Effector memory CD8-positive, alpha-beta T cell (primary cell): ENCODE measurements at places on chromosomes 2 and 18.
A peak's percentile ranks its signal among the peaks of the same experiment; 100 is the strongest.

DNA sequence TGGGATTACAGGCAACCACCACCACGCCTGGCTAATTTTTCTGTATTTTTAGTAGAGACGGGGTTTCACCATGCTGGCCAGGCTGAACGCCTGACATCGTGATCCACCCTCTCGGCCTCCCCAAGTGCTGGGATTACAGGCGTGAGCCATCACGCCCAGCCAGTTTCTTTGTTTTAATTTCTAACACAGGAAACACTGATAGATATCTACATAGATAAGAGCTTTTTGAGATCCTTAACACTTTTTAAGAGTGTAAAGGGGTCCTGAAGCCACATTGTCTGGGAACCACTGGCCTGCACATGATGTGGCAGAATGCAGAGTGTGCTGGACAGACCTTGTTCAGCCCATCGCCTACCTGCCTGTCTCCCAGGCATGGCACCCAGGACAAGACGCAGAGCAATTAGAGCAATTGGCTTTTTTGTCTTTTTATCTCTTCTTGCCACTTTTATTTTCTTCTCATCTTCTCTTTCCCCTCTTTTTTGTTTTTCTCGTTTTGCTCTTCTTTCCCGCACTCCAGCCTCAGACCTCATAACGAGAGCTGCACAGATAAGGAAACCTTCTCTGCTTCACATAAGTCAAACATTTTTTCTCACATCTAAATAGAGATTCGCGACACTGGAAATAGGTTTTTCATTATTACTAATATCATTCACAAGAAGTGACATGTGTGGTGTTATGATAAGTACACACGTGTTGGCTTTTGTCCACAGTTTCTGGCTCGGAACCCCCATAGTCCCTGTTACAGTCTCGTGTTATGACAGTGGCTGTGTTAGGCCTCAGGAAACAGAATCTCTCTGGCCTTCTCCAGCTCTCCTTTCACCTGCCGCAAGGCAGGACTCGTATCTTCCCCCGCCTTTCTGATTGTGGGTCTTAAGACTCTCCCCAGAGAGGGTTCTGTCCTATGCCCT, 25.2 kb upstream of the GPR55 start:
- no peak for DNase-seq

DNA sequence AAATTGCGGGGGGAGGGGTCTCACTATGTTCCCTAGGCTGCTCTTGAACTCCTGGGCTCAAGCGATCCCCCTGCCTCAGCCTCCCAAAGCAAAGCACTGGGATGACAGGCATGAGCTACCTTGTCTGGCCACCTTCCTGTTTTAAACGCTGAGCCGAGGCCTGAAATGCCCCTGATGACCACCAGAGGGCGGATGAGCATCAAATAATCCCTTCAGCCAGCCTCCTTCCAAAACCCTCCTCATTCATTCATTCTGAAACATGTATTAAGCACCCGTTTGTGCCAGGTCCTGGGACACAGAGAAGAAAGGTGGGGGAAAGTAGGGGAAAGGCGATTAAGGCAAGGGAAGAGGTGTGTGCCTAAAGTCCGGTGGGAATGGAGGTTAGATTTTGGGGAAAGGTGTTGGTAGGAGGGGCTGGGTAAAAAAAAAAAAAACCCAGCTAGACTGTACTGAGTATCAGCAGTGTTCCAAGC, 30.7 kb upstream of the PTMA start:
- peak; percentile 85 for DNase-seq

DNA sequence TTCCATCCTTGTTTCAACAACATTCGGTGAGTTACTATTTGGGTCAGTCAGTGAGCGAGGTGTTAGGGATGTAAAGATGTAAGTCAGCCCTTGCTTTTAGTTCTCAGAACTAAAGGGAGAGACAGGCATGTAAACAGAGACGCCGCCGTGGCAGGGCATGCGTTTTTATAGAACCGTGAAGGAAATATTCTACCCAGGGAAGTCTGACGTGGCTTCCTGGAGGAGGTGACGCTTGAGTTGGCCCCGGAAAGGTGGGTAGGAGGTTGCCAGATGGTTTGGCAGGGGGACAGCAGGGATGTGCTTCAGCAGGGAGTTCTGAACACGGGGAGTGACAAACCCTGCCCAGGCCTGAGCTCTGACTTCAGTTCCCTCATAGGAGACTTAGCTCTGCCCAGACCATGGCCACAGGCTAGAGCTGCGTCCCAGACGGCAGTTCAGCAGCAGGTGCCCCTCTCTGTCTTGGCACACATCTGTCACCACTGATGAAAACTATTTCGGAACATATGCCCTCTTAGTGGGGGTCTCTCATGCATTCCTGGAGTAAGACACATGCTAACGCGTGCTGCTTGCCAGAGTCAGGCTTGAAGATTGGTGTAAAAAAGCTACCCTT, 23.4 kb upstream of the RPL31 start:
- DNase-seq: no peak

DNA sequence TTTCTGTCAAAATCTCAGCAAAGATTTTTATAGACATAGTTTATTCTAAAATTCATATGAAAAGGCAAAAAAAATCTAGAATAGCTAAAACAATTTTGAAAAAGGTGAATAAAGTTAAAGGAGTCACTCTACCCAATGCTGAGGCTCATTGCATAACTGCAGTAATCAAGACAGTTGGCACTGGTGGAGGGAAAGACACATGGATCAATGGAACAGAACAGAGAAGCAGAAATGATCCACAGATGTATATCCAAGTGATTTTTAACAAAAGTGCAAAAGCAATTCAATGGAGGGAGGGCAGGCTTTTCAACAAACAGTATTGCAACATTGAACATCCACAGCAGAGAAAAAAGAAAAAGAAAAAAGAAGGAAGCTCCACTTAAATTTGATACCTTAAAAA, 162.8 kb downstream of the RBM43 start:
- DNase-seq: no peak

GRCh38 chr2:86331384-86331783, 6.0 kb downstream of the REEP1 start:
- DNase-seq: no peak
